ENCODE measurements at places on chromosomes 6 and 20.

DNA sequence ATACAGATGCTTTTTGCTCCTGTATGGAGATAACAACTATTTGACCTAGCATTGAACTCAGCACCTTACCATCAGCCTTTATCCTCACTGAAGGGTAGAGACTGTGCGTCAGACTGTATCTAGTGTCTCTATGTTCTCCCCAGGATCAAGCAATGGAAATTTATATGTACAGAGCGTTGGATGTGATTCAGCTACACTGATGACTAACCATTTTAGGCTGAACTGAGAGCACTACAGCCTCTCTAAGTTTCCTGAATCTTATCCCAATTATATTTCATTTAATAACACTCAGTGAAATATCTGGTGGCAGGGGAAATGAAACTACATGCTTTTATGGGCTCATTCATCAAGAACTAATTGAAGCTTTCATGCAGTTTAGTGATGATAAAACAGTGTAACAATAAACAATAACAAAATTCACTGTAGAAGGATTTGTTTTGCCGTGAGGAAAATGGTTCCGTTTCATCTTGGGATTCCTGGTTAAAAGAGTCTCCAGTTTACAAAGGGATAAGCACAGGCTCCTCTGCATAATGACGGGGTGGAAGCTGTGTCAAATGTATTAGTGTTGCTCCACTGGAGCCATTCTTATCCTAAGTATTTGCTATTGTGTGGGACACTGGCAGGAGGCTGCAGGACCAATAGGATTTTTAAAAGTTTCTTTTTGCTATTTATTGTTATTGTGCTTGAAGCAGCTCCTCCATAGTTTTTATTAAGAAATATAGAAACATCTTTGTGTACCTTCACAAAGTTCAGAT, 567.6 kb upstream of the MMS22L start:
- peak; percentile 1 for DNase-seq

- DNase-seq, result no peak
Observed at GRCh38 chr6:26472549-26473290, 15.0 kb downstream of the BTN2A1 start.

GRCh38 chr6:107192830-107193229, 77.5 kb upstream of the BEND3 start:
- DNase-seq, result no peak

DNA sequence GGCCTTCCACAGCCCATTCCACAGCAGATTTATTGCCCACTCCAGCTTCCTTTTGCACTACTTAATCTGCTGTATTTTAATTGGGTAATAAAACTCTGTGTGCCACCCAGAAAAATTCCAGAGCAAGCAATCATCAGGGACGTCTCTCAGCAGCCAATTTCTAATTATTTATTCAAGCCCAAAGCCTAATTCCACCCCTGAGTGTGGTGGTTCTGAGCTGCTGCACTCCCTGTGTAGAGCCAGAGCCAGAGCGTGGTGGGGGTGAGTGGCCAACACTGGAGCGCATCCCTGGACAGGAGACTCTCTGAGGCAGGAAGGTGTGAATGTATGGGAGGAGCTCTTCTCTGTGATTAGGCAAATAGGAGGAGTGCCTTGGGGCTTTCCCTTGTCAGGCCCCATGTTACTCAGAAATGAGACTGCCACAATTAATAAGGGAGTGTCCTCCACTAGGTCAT, 66.1 kb downstream of the CD24 start:
- DNase-seq, result no peak

DNA sequence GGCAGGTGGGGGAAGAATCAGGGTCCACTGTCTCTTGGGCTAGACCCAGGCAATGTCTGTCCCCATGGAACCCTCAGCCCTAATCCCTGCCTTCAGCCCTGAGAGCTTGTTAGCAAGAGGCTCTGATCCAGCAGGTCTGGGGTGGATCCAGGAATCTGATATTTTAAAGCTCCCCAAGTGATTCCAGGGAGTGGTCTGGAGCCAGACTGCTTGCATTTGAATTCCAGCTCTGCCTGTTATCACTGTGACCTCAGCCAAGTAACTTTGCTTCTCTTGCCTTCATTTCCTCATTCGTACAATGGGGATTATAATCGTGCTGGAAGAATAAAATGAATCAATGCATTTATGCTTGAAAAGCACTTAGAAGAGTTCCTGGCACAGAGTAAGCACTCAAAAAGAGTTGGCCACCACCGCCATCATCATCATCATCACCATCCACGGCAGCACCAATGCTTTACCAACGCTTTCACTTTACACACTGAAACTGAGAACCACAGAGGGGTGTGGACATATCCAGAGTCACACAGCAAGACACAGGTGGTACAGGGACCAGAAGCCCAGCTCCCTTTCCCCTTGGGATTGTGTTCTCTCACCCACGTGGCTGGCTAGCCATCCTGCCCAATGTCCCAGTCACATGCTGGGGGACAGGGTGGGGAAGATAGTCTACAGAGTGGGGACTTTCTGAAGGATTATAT, 75.7 kb upstream of the RALY start:
- DNase-seq, result no peak

GRCh38 chr6:150934380-150934779, 68.9 kb downstream of the MTHFD1L start:
- DNase-seq, result peak; percentile 89

DNA sequence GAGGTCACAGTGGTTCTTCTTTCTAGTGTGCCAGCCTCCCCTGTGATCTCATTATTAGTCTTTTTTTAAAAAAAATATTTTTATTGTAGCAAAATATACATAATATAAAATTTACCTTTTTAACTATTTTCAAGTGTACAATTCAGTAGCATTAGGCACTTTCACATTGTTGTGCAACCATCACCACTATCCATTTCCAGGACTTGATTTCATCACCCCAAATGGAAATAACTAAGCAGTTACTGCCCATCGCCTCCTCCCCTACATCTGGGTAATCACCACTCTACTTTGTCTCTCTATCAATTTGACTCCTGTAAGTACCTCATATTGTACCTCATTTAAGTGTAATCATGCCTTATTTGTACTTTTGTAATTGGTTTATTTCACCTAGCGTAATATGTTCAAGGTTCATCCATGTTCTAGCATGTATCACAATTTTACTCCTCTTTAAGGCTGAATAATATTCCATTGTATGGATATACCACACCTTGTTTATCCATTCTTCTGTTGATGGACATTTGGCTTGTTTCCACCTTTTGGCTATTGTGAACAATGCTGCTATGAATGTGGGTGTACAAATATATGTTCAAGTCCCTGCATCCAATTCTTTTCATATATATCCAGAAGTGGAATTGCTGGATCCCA, 68.6 kb upstream of the FYN start:
- no peak for DNase-seq

DNA sequence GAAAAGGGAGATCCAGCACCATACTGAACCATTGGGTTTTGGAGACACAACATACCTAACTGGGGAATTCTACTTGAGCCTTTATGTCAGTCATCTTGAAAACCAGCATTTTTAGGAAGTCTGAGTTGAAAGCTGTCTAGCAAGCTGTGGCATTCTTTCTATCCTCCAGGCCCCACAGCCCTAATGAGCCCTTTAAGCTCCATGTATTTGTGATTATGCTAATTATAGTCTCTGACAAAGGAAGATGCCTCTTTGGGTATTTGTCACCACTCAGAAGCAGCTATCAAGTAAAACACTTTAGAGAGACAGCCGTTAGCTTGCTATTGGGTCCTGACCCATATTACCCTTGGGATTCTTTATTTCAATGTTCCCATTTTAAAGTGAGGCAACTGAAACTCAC, 159.5 kb upstream of the MANEA start:
- DNase-seq, result no peak

GRCh38 chr6:7246401-7247178, 66.4 kb downstream of the SSR1 start:
- no peak for DNase-seq

DNA sequence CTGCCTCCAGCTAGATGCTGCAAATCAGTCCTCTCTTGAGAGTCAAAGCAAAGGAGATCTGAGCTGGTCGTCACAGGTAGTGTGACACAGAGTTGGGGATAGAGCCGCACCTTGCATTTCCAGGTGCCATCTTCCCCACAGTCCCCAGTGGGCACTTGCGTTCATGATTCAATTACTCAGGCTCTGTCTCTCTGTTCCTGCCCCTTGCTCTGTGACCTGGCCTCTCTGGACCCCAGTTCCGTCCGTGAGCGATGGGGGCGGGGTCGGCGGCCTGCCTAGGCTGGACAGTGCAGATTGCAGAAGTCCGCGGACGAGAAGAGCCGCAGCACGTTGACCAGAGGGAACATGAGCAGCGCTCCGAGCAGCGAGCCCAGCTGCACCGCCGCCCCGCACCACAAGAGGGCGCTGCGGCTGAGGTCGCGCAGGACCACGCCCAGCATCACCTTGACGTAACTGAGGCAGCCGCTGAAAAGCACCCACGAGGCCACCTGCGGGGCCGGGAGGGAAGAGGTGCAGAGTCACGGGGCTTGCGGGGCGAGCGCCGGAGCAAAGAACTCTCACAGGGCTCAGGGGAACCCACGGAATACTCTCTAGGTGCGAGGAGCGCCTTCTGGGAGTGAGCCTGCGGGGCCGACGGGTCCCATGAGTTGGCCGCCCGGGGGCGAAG, 7.4 kb downstream of the SLC52A3 start:
- DNase-seq, result peak; percentile 43

DNA sequence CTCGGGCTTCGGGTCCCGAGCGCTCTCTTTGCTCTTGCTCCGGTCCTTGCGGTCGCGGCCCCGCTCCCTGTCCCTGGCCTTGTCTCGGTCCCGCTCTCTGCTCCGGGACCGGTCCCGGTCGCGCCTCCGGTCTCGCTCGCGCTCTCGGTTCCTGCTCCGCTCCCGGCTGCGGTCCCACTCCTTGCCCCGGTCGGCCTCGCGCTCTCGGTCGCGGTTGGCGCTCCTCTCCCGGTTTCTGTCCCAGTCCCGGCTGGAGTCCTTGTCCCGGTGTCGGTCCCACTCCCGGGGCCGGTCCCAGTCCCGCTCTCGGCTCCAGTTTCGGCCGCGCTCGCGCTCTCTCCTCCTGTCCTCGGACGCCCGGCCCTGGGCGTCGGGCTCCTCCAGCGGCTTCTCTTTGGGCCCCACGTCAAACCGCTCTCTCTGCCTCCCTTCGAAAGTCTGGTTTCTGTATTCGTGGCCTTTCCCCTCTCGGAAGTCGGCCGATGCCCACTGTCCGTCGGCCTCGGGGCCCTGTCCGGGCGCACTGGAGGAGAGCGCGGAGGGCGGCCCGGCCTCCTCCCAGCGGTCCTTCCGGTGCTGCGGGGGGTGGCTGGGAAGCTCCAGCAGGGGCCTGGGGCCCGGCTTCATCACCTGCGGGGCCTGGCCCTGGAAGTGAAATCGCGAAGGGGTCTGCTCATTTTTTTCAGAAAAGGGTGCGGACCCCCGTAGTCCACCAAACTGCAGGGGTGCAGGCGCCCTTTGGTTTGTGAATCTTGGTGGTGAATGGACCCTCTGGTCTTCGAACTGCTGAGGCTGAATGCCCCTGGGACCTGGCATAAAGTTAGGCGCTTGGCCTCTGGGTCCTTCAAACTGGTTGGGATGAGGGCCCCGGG, 17.9 kb upstream of the TCFL5 start:
- DNase-seq, result no peak

DNA sequence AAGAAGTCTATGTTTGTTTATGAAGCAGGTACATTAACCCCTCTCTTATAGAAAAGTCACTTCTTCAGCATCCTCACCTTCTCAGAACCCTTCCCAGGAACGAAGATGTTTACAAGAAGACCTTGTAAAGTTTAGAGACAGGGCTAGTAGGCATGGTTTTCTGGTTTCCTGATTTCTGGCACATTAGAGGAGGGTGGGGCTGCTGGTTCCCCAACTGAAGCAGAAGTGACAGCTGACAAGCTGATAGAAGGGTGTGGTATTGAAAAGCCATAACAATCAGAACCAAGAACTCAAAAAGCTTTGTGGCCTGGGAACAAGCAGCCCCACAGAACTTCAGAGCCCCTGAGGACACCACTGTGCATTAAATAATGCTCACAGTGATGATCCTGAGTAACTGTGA, 91.2 kb downstream of the RTN4IP1 start:
- DNase-seq, result no peak

DNA sequence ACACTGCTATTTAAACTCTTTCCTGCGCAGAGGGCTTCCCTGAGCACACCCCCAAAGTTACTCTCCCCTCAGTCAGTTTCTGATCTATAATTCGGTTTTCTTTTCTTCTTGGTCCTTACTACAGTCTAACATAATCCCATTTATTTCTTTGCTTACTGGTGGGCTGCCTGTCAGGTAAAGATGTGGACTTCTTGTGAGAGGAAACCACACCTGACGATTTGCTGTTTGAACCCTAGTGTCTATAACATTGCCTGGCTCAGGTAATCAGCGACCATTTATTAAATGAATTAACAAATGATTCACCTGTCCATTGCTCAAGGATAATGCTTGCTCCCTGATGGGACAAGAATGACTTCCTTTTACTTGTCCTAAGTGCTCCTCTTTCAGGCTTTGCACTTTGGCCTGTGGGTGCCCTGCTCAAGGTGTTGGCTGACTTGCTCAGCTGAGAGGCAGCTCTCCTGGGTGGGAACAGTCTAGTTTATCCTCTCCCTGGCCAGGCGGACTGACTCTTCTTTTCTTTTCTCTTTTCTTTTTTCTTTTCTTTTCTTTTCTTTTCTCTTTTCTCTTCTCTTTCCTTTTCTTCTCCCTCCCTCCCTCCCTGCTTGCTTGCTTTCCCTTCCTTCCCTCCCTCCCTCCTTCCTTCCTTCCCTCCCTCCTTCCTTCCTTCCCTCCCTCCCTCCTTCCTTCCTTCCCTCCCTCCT, 233.1 kb downstream of the BCAS1 start:
- no peak for DNase-seq

- DNase-seq, result no peak
Observed at GRCh38 chr20:22008456-22008855, 303.0 kb downstream of the PAX1 start.

DNA sequence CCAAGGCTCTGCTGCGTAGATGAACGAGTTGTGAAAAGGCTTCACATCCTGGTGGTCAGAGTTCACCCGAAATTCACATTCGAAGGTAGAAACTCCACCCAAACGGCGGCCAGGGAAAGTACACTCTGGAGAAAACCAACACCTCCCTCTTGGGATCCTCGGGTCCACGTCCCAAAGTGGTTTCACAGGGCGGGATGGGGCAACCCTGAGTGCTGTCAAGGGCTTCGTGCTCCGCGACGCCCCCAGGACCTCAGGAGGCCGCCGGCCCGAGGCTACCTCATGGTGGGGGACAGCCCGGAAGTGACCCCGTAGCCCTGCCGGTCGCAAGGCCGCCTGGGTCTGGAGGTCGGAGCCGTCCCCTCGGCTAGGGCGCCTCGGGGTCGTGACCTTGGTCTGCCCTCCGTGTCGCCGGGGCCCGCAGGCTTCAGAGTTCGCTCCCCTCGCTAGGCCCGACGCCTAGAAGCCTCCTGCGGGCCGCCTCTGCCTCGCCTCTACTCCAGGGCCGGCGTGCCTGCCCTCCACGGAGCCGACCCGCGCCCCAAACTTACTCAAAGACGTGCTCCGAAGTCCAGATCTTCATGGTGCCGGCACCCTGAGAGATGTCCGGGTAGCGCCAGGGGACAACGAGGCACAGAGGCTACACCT, at the start of gene PRELID3B:
PRELID3B (minus strand) TSS at position 636 of the 645 bp plus-strand sequence; CDS start at position 580, 56 bp downstream.
- peak; percentile 50 for DNase-seq
